Midbrain (tissue), 1 donor: ENCODE measurements at places on chromosomes 6 and 20.

GRCh38 chr20:20331817-20332216 is 36.1 kb upstream of the INSM1 start:
- DNase-seq: no peak

DNA sequence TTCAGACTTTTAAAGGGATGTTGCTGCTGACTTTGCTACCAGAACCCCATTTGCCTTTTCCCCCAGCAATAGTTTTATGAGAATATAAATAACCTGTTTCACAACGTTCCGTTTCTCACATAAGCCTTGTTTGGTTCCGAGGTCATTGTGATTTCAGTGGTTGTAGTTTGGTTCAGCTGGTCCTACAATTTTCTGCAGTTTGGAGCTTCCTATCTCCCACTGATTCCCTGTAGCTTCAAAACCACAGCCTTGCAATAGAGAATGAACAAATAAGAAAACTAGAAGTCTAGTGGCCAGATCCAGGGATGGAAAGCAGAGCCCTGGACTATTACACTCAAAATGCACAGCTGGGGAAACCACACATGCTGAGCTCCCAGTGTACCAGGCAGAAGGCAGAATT is 24.1 kb upstream of the SH3BGRL2 start:
- DNase-seq: no peak

DNA sequence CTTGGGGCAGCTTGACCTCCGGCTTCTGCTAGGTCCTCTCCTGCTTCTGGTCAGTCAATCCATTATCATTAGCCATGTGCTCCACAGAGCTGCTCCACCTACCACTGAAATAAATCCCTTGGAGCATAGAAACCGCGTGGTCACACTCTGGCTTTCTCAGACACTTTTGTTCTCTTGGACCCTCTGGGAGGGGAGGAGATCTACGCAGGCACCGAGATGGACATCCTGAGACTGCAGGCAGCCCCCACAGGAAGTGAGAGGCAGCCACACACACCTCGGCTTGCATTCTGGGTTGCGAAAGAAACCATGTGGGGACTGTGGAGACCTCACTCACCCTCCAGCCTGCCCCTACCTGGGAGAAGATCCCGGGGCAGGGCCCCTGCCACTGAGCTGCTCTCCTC is 79.5 kb downstream of the FYN start:
- DNase-seq: no peak

DNA sequence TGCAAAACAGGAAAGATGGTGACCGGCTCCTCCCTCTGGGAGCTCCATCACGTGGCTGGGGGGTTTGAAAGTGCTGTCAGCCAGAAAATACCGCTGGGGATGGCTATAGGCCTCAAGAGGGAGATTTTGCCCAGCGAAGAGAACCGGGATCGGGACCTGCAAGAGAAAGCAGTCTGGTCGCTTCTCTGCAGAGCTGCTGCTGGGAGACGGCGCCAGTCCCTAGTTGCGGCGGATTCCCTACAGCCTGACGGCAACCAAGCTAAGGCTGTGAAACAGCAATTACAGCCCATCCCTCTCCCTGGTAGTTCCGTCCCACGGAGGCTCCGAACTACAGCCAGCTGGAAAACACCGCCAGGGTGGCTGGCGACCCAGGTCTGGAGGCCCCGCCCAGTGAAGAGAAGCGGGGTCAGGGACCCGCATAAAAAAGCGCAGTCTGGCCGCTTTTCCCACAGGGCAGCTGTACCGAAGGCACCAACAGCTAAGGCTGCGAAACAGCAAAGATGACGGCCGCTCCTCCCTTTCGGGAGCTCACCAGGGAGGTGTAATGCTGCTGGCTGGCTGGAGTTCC is 238.1 kb upstream of the IRAK1BP1 start:
- peak; percentile 2 for DNase-seq

DNA sequence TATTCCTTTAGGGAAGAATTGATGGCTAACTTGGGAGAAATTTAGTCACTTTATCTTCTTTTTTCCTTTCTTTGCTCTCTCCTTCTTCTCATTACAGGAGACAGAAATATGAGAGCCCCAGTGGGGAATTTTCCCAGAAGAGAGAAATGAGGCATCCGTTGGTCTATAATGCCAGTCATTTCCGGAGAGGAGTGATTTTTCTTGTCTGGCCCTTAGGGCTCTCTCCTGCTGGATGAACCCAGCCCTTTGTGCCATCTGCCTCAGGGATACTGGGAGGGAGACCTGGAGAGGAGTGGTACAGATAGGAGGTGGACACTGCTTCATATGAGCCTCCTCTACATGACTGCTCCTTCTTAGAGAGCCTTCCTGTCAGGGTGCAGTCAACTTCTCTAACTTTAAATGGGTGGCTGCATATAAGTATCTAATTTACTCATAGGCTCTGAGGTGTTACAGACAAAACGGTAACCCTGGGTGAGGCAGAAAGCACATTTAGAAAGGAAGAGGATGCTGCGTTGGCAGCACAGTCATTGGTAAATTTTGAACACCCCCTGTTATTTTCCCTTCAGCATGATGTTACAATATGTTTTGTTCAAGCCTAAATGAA is 21.9 kb downstream of the RIMS1 start:
- DNase-seq: no peak

DNA sequence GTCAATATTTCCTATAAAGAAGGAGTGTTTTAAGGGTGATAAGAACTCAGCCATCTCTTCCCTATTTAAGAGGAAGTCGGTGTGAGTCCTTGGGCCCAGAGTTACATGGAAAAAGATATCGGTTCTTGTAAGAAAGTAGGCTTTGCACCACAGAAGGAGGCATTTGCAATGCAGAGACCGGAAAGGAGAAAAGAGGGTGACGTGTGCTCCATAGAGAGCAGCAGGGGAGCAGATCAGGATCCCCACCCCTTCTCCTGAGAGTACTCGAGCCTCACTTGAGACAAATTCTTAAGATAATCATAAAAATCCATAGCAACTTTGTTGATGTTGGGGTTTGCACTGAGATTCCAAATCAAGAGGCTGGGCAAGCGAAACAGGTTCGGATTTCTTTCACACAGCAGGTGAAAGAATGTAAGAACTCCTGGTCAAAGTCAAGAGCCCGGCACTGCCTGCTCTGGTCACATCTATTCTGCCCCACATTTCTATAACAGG is 27.8 kb downstream of the FOXA2 start:
- DNase-seq: no peak

- DNase-seq: no peak
Measured at GRCh38 chr20:2042400-2042799, 48.5 kb upstream of the PDYN start.

DNA sequence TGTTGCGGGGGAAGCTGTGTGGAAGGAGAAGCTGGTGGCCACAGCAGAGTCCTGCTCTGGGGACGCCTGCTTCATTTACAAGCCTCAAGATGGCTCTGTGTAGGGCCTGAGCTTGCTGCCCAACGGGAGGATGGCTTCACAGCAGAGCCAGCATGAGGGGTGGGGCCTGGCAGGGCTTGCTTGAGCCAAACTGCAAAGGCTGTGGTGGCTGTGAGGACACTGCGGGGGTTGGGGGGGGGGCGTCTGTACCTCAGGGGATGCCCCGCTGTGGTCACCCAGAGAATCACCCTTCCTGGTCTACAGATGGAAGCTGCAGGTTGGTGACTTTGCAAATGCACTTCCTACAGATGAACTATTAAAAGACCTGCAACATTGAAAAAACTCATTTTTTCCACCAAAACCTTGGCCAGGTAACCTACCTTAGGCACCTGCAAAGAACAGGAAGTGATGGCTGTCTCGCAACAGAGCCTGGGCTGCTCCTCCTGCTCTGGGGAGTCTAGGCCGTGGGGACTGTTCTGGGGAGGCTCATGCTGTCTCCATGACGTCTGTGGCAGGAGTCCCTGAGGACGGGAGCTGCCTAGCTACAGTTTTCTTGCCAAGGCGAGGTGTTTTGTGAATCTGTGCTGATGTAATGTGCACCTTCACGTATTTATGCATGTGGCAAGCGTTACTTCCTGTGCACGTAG is 7.3 kb downstream of the NPBWR2 start:
- no peak for DNase-seq

GRCh38 chr6:37205997-37206340 is 36.0 kb downstream of the PIM1 start:
- no peak for DNase-seq

- no peak for DNase-seq
Measured at GRCh38 chr6:9783567-9783966, 631.3 kb downstream of the TFAP2A start.

GRCh38 chr6:3309391-3310050 is 50.8 kb downstream of the PSMG4 start:
- no peak for DNase-seq

- DNase-seq: no peak
Measured at GRCh38 chr6:156562636-156563035, 214.5 kb upstream of the ARID1B start.

DNA sequence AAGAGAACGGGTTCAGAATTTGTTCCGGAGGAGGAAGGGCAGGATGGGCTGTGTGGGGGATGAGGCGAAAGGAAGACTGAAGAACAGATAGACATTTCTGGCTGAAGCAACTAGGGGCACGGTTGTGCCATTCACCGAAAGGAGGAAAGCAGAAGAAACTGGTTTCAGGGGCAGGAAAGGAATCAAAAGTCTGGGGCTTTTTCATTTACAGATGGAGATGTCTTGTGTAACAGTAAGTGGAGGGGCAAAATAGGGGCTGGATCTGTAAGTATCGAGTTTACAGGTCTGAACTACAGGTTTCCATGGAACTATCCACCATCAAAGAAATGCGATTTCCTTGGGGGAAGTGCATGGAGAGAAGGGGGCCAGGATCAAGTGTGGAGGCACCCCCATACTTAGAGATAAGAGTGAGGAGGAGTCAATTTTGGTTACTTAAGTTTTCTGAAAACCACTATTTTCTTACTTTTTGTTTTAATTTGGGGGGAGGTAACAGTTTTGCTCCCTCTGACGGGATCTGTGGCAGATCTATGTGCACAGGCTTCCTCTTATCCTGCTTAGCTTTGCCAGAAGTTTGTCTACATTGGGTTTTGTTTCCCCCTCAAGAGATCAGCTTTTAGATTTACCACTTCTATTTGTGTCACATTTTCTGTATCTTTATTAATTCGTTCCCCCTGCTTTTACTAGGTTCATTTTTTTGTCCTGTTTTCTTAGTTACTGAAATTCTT is 120.1 kb downstream of the SLC23A2 start:
- no peak for DNase-seq

DNA sequence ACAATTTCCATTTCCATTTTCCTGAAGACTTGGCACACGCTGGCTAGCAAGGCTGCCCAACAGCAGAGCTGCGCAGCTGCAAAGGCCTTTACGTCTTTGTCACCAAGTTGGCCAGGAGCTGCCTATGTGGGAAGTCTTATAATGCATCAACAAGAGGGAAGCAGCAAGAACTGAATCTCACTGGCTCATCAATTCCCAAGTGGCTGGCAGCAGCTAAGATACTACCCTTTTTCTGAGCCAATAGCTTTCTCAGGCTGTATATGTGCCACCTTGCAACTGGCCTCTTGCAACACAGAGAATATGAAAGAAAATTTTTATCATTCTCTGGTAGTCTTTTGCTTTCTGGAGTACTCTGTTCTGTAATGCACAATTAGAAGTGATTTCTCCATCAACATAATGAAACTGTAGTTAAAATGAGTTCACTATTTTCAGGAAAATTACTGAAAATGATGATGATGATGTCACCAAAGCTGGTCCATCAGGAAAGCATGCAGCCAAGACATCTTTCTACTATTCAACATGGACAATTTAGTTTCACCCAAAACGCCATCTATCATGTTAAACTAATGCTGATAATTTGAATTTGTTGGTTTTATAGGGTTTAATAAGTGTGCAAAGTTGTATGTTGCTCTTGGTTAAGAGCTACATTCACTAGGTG is 97.3 kb upstream of the FOXA2 start:
- no peak for DNase-seq

DNA sequence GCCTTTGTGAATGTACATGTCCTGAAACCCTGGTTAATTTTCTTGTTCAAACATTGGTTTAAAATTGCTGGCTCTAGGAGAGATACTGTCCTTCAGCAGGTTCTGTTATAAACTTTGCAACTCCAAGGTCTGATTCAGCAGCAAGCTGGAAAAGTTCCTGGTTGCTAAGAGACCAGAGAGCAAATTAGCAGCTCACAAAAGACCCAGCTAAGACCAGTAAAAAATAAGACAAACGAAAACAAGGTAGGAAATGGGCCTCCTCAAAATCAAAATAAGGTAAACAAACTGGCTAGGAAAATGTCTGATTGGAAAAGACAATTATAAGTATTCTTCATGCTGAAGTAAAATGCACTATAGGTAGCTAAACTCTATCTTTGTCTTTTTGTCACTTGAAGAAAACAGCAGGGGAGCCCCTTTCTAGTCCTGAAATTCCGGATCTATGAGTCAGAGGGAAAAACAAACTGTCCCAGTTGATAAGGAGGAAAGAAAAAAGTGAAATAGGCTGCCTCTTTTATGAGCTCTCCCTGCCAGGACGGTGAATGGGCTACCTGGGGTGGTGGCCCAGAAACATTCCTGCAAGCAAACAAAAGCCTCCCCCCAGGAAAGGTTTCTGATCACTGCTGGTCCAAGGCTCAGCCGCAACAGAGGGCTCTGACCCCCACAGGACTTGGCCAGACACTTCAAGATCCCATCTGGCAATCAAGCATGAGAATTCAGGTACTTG is 41.6 kb downstream of the UNC5CL start:
- DNase-seq: peak; percentile 19

DNA sequence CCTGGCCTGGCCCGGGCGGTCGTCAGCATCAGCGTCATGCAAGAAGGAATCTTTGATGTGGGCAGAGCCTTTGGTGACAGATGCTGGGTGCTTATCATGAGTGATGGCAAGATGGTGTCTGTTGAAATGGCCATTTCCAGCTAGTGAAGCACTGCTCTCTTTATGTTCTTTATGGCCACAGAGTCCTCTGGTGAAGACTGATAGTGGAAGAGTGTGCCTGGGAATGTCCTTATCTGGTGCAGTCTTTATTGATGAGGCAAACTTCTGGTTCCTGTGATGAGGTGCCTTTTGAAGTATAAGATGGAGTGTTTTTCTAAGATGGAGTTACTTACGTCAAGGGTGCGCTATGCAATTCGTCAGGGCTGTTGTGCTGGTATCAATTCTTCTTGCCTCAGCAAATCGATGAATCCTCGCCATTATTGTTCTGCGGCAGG is 22.6 kb upstream of the CCR6 start:
- DNase-seq: no peak

DNA sequence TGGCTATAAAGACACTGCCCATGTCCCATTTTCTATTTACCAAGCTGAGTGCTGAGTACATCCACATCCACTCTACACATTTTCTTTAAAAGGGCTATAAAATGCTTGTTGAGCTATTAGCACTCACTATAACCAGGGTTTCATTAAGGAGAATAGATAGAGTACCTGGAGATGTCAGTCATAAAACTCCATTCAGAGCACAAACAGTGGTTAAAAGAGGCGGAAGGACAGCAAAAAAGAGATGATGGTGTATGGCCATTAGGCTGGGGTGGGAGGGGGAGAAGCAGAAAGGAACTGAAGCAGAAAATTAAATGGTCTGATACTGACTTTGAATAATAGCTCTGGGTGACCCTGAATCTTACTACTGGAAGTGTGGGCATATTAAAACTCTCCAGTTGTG is 609.9 kb upstream of the MAP3K7 start:
- DNase-seq: no peak

DNA sequence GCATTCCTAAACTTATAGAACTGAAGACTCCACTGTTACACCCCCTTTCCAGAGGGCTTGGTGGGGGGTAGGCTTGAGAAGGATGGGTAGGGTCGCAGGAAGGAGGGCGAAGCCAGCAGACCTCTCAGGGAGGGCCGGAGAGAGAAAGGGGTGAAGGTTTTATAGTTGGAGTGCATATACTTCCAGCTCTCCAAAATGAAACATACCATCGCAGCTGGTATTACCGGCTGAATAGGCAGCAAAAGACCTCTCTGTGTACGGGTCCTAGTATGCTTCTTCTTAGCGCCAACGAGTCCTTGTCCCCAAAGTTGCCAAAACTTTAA is 1.0 kb upstream of the VGLL2 start:
- DNase-seq: no peak

GRCh38 chr6:163531122-163531521 is 116.6 kb downstream of the QKI start:
- DNase-seq: no peak
